ENCODE measurements at places on chromosomes 2 and 18.

GRCh38 chr2:236309669-236310029 lies 45.4 kb upstream of the ASB18 start:
- peak; percentile 30 for DNase-seq

GRCh38 chr2:152227969-152228592 lies 52.5 kb upstream of the STAM2 start:
- DNase-seq = no peak

GRCh38 chr18:57859314-57859713 lies 56.2 kb upstream of the ATP8B1 start:
- peak; percentile 71 for DNase-seq

DNA sequence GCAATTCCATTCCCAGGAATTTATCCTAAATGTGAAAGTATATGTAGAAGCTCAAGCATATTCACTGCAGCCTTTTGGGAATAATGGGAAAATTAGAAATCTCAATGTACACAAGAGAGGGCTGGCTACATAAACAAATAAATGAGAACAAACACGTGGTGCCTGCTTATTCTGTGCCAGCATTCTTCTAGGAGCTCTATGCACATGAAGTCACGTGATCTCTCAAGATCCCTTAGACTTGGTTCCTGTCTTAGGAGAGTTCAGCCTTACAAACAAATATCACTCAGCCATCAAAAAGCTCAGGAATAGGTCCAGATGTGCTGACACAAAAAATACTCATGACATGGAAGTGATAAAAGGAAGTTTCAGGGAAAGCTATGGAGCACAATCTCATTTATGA lies 92.9 kb upstream of the SP3 start:
- no peak for DNase-seq

DNA sequence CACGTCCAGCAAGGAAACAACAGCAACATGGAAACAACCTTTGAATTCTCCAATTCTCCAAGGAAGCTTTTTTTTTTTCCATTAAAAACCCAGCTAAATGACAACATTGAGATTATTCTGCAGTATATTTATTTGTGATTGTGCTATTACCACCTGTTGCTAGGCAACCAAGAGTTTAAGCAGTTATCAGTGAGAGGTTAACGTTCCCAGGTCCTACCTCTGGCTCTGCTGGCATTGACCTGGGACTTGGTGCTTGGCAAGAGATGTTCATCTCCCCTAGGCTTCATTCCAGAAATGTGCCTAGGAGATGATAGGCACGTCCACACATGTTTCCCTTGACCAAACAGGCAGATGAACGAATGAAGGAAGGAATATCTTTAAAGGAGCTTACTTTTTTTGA lies 157.0 kb downstream of the TDRD15 start:
- DNase-seq = no peak

GRCh38 chr2:3586220-3586619 lies 8.7 kb upstream of the COLEC11 start:
- no peak for DNase-seq

DNA sequence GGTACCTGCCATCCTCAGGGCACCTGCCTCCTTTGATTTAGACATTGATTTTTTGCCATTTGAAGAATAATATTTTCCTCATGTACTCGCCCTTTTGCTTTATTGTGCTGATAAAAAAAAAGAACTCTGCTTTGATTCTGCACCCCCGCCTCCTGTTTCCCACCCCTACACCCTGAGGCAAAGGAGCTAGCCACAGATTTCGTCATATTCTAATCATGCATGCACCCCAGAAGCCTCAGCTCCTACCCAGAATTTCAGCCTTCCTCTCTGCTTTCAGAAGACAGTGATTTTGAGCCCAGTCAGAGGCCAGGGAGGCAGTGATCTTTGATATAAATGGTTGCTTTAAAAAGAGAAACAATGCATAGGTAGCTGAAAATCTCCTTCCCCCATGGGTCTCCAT lies 329.0 kb downstream of the PTPRM start:
- no peak for DNase-seq

GRCh38 chr2:18741895-18742732 lies 152.7 kb upstream of the NT5C1B start:
- no peak for DNase-seq

GRCh38 chr18:27838225-27838624 lies 338.7 kb downstream of the CDH2 start:
- no peak for DNase-seq

GRCh38 chr2:94873362-94874276 lies 2.4 kb downstream of the TEKT4 start:
- DNase-seq = no peak

DNA sequence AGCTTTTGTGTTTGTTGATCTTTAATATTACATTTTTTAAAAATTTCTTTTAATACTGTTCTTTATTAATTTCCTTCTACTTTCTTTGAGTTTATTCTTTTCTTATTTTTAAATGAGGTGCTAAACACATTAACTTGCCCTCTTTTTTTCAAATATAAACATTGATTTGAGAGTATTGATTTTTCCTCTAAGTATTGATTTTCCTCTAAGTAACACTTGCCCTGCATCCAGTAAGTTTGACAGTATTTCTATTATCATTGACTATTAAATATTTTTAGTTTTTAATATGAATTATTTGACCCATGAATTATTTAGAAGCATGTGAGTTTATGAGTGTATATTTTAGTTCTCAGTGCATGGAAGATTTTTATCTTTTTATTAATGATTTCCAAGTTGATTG lies 337.0 kb upstream of the RAB12 start:
- DNase-seq = no peak

- no peak for DNase-seq
These were observed 159.1 kb downstream of the GALNT1 start for GRCh38 chr18:35740656-35741055.

- DNase-seq = no peak
These were observed 93.4 kb downstream of the TWIST2 start for GRCh38 chr2:238941262-238941792.

- DNase-seq = peak; percentile 3
These were observed 594.0 kb downstream of the ERBB4 start for GRCh38 chr2:211944572-211944971.

DNA sequence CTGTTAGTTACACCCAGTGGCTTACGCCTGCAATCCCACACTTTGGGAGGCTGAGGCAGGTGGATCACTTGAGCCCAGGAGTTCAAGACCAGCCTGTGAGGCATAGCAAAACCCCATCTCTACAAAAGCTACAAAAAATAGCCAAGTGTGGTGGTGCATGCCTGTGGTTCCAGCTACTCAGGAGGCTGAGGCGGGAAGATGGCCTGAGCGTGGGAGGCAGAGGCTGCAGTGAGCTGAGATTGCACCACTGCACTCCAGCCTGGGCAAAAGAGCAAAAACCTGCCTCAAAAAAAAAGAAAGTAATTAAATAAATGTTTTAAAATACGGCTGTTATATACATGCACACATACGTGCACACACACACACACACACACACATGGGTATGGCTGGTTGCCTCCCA lies 194.8 kb downstream of the HDAC4 start:
- DNase-seq = no peak

GRCh38 chr2:234322766-234323465 lies 174.0 kb downstream of the ARL4C start:
- DNase-seq = no peak

DNA sequence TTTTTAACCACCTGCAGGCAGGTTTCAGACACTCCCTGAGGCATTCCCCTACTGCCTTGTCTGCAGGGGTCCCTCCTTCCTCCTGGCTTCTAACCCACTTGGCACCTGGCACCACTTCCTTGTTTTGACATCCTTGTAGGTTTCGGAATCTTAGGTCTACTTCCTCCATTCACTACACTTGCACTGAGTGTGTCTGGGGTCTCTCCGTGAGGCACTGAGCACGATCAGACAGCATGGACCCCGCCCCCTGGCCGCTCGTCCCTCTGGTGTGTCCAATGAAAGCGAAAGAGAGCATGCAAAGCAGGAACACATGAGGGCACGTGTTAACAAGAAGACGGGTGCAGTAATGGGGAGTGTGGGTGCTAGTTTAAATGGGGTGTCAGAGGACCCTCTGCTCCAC lies 63.8 kb downstream of the HAUS1 start:
- peak; percentile 98 for DNase-seq

- no peak for DNase-seq
These were observed 322.3 kb upstream of the SETBP1 start for GRCh38 chr18:44358402-44358801.

- DNase-seq = no peak
These were observed 88.0 kb upstream of the TTC39C start for GRCh38 chr18:23926571-23926970.

DNA sequence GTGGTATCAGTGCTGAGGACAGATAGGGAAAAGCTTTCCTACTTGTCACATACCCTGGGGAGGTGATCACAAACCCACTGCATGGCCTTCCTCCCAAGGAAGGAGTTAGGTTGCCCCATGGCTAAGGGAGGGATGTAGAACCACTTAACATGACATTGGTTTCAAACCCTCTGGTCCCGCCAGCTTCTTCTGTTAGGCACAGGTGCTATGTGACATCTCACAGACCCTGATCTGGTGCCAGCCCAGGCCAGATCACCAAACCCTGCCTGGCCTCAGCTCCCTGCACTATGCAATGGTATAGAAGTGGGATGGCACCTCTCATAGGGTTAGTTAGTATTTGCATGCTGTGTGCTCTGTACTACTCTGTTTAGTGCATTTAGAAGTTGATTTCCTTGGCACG lies 58.0 kb downstream of the TCF7L1 start:
- DNase-seq = no peak

DNA sequence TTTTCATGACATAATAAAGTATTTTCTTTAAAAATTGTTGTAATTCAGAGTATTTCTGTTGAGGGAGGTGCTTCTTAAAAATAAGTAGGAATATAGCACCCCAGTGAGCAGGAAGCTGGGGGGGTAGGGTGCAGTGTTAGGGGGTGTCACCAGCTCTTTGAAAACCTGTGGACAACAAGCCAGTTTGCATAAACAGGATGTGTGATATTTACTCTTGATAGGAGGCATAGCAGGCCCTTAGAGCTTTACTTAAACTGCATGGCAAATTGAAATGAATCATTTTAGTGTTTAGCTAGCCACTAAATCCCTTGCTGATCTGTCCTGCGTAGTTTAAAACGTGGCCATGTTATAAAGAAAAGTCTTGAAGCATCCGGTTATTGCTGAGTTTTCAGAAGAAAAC lies 8.4 kb downstream of the TGIF1 start:
- DNase-seq = no peak

DNA sequence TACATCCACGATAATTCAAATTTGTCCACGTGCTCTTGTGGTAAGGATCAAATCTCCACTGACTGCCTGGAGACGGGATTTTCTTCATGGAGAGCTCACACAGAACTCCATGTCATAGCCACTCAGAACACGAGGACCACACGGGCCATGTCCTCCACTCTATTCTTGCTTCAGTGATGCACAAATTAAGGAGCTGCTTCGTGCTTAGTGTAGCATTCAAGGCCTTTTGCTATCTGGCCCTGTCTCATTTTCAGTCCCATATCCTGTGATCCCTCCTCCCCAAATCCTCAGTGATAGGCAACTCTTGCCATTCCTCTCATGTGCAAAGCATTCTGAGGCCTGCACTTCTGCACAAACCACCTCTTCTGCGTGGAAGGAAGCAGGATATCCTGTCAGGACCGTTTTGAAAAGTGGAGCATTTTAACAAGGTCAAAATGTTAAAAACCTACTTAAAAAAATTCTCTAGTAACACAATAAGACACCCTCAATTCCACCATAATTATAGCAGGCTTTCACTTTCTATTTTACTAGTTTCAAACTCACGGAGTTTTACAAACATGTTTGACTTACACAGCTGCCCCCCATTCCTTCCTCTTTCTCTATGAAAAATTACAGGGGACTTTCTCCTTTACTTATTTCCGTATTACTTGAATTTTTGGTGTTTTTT lies 35.2 kb downstream of the ST3GAL5 start:
- peak; percentile 70 for DNase-seq

DNA sequence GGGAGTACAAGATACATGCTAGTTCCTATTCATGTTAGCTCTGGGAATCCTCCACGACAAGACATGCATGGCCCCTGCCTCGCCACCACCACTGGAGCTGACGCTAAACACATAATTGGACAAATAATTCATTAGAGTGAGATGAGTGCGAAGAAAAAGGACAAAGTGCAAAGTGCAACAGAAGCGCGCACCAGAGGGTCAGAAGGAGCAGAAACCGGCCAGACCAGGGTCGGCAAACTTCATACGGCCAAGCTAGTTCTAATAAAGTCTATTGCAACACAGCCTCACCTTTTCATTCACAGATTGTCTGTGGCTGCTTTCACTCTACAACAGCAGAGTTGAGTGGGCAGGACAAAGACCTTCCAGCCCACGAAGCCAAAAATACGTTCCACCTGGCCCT lies 266.1 kb upstream of the KLHL29 start:
- no peak for DNase-seq

- DNase-seq = no peak
These were observed 6.0 kb upstream of the STK39 start for GRCh38 chr2:168253379-168253778.

DNA sequence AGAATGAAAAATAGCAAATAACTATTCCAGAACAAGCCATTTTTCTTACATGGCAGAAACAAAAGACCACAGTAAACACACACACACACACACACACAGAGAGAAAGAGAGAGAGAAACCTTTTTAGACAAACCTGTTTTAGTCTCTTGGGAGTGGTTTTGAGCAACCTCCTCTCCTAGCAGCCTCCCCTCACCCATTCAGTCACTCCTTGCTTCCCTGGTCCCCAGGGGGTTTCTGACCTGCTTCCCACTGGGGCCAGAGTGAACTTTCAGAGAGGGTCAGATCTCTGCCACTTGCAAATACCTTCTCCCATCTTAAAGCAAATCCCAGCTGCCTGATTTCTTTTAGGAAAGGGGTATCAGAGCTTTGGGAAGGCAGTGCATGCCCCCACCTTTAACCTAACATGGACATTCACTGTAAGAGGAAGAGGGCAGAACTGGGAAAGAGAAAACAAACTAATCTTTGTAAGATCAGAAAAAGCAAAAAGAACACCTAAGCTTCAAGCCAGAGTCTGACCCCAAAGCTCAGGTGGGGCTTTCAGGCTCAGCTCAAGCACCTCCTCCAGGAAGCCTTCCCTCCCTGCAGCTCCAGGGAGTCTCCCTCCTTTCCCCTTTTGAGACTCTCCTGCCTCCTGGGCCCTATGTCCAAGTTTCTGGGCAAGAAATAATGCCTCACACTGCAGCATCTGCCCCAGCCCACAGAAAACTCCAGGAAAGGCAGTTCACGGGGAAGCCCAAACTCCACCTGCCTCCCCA lies 2.7 kb downstream of the SDC1 start:
- DNase-seq = no peak

DNA sequence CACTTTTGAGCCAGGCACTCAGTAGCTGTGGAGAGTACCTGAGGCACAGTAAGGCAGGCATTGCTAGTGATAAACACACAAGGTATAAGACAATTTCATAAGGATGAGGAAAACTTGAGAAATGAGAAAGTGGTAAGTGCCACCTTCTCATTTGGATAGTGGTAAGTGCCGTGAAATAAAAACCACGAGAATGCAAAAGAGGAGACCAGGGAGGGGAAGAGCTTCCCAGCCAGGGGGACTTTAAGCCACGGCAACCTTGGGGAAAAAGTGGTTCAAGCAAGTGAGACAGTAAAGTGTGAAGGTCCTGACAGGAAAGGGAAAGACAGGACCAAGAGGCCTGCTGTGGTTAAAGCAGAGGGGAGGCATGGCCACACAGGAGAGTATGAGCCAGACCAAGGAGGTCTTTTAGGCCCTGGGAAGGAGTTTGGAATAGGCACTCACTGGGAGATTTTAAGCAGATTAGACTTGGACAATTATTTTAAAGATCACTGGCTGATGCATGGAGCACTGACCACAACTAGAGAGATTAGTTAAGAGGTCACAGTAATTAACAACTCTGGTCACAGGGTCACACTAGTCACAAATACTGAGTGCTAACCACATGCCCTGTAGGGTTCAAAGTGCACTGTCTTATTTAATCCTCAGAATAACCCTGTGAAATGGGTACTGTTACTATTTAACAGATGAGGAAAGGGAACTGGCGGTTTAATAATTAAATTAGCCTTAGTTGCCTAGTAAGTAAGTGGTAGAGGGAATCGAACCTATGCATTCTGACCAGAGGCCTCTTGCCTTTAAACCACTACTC lies 50.1 kb downstream of the THOC1 start:
- DNase-seq = no peak

All from NAMALWA (cell line).